ENCODE measurements at places on chromosomes 11 and 22.

DNA sequence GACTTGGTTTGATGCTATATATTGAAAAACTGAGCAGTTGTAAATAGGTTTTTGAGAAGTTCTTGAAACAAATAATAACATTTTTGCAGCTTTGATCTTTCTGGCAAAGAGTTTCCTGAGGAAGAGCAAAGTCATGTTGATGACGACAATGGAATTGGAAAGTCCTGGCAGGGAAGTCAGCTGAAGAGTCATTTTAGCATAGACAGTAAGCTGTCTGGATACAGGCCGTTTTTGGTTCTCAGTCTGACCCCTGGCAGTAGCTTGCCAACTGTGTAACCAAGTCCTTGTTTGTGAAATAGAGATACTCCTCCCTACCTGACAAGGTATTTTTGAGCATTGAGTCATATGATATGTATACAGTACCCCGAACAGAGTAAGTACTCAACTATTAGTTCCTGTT is 193.3 kb downstream of the C11orf91 start:
- no peak for DNase-seq

- peak; percentile 68 for DNase-seq
Observed at GRCh38 chr11:123055191-123055901, 6.6 kb downstream of the HSPA8 start.

- no peak for DNase-seq
Observed at GRCh38 chr11:116215471-116216113, 557.2 kb downstream of the BUD13 start.

DNA sequence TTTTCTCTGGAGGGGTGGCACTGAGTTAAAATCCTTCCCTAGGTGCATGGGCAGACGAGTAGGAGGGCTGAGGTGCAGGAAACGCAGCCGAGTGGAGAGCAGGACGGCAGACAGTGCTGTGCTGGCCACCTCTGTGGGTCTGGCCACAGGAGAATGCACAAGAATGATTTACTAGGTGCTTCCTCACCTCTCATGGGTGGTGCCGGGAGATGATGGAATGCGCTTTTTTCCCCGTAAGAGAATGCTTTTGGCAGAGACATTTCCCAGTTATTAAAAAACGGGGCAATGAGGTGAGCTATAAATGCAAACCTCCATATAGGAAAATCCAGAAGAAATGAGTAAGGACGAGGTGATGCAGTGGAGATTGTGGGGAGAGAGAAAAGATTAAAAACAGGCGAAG is 86.1 kb downstream of the ADAMTS15 start:
- DNase-seq = no peak

GRCh38 chr22:29215012-29215860 is 9.5 kb downstream of the EMID1 start:
- no peak for DNase-seq

- DNase-seq = no peak
Observed at GRCh38 chr11:33737362-33737821, 1.2 kb upstream of the CD59 start.

- DNase-seq = no peak
Observed at GRCh38 chr11:643849-644738, 7.0 kb downstream of the DRD4 start.

DNA sequence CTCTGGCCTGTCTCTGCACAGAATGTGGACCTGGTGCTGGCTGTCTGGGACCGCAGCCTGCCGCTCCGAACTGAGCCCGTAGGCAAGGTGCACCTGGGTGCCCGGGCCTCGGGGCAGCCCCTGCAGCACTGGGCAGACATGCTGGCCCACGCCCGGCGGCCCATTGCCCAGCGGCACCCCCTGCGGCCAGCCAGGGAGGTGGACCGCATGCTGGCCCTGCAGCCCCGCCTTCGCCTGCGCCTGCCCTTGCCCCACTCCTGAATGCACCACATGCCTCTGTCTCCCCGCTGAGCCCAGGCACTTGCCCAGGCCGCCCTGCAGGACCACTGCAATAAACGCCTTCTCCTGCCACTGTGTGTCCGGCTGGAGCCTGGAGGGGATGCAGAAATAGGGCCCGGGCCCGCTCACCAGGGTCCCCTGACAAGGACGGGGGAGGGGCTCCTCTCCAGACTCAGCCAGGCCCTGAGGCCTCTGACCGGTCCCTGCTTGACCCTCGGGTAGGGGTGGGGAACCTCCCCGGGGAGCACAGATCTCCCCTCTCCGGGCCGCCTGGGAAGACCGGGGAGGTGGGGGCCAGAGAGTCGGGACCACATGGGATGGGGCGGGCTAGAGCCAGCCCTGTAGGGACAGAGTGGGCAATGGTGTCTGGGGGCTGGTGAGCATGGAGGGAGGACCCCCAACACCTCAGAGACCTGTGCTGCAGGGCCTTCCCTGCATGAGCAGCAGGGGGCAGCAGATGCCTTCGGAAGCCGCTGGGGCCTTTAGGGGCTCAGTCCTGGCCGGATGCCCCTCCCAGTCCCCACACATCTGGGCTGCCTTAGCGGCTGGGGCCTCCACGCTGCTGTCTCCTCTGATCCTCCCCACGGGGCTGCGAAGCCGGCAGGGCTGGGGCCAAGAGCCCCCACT is 1.4 kb upstream of the TNNI2 start:
- DNase-seq = peak; percentile 82

- DNase-seq = no peak
Observed at GRCh38 chr11:1653541-1654387, 24.2 kb downstream of the KRTAP5-5 start.

- no peak for DNase-seq
Observed at GRCh38 chr11:33452836-33453624, 195.8 kb downstream of the HIPK3 start.

GRCh38 chr11:1640076-1640946 is 10.7 kb downstream of the KRTAP5-5 start:
- peak; percentile 23 for DNase-seq

- no peak for DNase-seq
Observed at GRCh38 chr11:74055938-74056337, 47.1 kb upstream of the UCP3 start.

GRCh38 chr22:39344046-39344390 is 5.8 kb upstream of the SYNGR1 start:
- DNase-seq = no peak

DNA sequence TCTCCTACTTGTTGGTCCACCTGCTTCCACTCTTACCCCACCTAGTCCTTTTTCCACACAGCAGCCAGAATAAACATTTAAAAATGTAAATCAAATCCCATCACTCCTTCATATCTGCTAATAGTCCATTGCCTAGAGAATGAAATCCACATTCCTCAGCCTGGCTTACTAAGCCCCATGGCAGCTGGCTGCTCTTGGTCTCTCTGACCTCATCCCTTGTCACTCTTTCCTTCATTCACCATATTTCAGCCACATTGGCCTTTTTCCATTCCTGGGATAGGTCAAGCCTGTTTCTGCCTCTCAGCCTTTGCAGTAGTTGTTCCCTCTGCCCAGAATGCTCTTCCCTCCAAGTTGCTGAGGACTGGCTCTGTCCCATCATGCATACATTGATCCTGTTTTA is 512.8 kb downstream of the INSC start:
- DNase-seq = no peak

DNA sequence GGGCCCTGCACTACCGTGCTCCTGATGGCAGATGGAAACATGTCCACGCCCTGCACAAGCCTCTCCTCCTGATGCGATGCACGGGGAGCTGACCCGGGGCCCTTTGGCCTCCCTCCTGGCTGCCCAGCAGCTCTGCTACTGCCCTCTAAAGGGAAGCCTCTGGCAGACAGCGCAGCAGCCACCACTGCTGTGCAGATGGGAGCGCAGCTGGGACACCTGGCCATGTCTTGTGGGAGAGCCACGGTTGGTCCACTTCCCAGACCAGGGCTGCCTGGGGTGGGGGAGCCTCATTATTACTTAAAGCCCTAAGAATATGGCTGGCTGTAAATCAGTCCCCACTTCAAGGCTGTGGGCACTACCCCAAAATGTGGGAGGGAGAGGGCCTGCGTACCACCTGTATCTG is 38.3 kb downstream of the TBX1 start:
- no peak for DNase-seq

DNA sequence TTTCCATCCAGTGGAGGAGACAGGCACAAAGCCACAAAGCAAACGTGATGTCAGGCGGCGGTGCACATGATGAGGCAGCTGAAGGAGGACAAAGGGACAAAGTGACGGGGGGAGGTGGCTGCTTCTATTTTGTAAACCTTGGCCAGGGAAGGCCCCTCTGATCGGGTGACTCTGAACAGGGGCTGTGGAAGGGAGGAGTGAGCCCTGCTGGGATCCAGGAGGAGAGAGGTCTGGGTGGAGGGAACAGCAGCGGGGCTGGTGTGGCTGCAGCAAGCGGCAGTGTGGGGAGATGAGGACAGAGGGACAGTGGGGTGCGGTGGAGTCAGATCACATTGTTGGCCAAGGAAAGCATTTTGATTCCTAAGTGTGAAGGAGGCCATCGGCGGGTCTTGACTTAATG is 36.7 kb downstream of the SHISAL1 start:
- no peak for DNase-seq

GRCh38 chr11:120717623-120718022 is 206.1 kb downstream of the GRIK4 start:
- DNase-seq = no peak

GRCh38 chr22:19086417-19086816 is 35.8 kb downstream of the DGCR2 start:
- DNase-seq = no peak

- no peak for DNase-seq
Observed at GRCh38 chr11:118045191-118045590, 31.7 kb upstream of the TMPRSS4 start.

DNA sequence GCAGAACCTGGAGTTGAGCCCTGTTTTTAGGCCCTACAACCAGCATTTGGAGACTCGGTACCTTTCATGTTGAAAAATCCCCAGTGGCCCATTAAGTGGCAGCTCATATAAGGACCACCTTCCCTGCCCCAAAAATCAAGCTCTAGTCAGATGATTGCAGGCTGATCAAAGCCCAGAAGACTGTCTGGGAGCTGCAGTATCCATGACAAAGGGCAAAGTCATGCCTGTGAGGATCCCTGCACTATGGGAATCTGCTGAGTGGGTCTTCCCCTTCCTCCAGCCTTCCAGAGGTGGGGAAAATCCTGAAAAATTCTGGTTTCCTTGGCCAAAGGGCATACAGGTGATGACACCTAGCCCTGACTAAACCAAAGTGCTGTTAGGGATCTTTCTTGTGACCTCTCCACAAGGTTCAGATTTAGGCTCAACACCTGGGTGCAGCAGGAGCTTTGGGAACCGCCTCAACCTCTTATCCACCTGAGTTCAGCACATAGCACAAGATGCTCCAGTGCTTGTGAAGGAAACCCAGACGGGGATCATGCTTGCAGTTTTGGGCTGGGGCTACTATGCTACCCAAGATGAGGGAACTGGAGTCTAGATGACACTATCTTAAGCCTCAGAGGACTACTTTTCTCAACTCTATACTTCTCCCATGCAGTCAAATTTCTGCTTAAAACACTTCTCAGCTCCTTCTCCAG is 1.2 kb upstream of the TRIM3 start:
- no peak for DNase-seq

DNA sequence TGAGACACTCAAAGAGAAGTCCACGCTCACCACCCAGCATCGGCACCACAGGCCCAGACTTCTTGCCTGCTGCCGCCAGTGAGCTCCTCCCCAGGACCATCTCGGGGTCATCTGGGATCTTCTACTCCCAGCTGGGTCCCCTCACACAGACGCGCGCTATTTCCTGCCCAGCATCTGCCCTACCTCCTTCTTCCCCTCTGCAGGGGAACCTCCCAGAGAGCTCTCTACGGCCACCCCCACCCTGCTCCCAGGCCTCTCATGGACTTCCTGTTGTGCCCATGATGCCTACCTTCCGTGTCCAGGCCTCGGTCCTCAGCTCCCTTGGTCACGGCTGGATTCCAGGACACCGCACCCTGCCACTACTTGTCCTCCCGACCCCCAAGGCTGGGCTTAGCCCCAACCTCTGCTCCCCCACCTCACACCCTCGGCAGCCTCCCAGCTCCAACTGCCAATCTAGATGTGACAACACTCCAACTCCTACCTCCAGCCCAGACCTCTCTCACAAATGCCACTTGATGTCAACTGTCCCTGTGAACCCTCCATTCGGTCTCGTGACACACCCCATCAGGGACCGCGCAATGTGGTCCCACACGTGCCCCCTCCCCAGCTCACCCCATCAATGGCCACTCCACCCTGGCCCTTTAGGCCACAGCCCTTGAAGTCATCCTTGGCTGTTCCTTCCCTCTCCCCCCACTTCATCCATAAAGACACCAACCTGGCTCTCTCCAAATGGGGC is 45.3 kb downstream of the SGSM3 start:
- no peak for DNase-seq

- no peak for DNase-seq
Observed at GRCh38 chr11:8641332-8641731, 41.1 kb downstream of the TRIM66 start.

GRCh38 chr11:35617687-35618496 is at the start of gene FJX1:
Gene FJX1 (plus strand): TSS chr11:35618460. CDS start chr11:35618637, 177 bp downstream.
- no peak for DNase-seq

DNA sequence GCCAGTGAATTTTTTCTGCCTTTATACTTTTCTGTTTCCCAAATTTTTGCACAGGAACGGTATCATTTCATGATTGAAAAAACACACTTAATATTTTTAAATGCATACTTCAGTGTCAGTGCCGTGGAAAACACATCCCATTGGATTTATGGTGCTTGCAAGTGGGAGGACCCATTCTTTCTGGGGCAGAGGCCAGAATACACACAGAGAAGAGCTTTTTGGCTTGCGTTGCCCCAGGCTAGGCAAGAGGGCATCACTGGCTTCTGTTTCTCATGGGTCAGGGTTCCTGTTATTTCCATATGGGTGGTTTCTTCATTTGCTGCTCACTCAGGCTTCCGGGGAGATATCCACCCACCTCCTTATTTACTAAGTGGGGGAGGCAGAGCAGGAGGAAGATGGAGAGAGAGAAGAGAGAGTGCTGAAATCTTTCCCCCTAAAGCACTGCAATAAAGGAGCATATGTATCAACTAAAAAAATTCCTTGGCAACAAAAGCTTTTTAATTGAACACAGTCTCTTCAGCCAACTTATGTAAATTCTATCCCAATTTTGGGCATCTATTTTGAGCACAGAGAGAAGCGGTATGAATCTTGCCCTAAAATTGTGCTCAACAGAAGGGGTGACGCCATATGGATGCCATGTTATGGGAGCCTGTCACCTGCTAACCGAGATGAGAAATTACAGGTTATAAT is 66.0 kb upstream of the KIRREL3 start:
- no peak for DNase-seq

DNA sequence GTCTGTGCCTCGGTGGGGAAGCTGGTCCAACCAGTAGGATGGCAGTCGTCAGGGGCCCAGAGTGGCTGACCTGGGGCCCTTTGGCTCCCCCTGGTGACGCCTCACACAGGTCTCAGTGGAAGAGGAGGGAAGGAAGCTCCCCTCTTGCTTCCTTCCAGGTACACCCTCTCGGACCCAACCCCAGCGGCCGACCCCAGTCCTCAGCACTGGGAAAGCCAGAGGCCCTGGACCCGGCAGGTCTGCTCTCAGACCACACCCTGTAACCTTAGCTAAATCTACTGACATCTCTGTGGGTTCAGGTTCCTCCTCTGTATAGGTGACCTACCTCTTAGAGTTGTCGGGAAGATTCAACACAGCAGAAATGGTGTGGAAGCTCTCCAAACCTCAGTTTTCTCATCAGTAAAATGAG is 3.4 kb upstream of the SCUBE1 start:
- DNase-seq = peak; percentile 53
